ENCODE measurements at places on chromosomes 16 and 17.

- DNase-seq = no peak
Observed at GRCh38 chr16:14307059-14307526, 236.0 kb downstream of the MRTFB start.

GRCh38 chr17:65902831-65903522 is 289.0 kb downstream of the CEP112 start:
- DNase-seq = no peak

DNA sequence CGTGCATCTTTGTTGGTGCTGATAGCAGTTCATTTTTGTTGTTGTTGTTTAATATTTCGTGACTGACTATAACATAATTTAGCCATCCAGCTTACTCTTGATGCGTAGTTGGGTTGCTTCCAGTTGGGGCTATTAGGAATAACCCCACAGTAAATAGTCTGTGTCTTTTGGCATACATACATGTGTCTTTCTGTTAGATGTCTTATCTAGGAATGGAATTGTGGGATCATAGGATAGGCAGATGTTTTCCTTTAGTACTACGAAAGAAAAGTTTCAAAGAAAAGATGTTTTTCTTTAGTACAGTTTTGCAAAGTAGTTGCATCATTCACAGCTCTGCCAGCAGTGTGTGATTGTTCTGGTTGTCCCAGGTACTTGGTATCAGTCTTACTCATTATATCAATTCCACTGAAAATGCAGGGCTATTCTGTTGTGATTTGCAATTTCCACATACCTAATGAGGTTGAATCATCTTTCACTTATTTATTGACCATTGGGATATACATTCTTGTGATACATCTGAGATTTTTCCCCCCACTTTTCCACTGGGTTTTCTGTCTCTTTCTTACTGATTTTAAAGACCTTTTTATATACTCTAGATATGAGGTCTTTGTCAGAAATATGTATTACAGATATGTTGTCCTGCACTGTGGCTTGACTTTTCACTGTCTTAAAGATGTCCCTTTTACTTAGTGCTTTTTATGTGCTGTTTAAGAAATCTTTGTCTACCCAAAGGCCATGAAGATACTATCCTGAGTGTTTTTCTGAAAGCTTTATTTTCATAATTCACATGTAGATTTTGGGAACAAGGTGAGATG is 173.3 kb downstream of the MRTFB start:
- DNase-seq = no peak

- no peak for DNase-seq
Observed at GRCh38 chr16:8878523-8878911, 3.6 kb upstream of the LITAFD start.

DNA sequence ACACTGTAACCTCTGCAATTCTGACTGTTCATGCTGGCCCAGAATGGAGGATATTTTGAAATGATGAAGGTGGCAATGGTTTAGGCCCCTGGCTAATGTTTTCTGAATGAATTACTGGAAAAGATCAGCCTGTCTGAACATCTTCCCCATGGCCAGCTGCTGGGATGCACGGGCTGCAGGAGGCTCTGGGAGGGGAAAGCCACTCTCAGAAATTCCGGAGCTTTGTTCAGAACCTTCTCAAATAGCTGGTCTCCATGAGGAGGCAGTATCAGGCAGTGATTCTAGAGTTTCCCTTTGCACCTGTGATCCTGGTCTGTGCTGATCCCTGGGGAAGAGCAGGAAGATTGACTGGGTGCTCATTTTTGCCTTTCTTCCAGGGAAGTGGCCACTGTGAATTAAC is 5.0 kb downstream of the SLC6A2 start:
- no peak for DNase-seq

DNA sequence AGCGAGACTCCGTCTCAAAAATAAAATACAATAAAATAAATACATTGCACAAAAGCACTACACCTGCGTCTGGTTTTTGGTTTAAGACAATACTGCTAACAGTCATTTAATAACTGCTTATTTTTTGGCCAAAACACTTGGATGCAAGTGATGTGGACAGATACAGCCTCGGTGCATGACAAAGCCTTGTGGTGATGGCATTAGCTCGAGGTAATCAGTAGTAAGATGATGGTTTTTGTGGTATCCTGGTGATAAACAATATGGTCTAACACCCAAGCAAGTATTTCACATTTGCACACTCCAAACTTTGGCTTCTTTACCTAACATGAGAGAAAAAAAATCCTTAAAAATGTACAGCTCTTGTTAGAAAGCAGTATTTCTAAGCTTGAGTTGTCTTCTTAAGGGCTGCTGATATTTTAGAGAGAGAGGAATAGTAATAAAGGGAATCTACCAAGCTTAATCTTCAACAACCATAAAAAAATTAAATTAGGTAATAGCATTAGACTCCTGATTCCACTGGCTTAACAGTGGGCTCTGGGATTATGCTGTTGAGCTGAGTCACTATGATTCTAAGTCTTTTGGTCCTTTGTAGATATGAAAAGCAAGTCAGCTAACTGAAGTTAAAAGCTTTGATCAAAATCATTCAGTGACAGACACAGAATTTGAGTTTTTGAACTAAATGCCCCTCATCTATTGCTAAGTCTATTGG is 111.1 kb downstream of the VPS53 start:
- DNase-seq = no peak

DNA sequence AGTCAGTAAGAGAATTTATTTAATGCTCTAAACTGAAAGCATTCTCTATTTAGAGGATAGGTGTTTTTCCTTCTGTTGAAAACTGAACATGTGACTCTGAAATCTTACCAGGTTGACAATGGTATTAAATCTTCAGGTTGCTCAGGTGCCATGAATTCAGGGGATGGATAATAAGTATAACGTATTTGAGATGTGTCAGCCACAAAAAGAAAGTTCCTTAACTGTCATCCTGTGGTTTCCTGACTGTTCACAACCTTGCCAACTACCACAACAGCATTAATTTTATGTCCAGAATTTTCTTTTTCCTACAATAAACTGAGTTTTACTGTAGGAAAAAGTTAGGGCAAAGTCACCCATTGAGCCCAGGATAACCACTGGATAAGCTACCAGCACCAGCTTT is 243.3 kb upstream of the PSMD7 start:
- DNase-seq = no peak

DNA sequence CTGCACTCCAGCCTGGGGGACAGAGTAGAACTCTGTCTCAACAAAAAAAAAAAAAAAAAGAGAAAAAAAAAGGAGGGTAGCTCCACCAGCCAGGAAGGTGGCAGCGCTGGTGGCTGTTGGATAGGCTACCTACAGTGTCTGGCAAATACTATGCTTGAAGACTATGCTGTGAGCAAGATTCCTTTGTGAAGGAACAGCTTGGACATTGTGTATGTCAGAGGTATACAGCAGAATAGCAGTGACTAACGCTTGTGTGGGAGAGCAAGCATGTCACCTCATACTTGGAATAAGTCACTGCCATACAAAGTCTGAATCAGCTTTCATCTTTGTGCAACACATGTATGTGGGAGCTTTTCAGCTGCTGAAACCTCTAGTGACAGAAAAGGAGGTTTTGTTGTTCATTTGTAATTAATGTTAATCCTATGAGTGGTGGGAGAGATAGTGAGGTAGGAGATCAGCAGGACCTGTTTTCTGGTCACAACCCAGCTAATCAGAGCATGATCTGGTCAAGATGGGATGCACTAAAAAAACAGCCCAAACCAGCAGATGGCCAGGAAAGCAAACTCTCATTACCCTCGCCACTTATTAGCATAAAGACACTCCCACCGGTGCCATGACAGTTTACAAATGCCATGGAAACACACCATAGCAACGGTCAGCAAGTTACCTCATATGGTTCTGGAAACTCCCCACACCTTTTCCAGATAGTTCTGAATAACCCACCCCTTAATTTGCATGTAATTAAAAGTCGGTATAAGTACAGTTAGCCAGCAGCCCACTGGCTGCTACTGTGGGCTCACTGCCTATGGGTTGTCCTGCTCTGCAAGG is 6.8 kb upstream of the ITGAD start:
- DNase-seq = no peak

- DNase-seq = no peak
Observed at GRCh38 chr16:5502467-5502869, 404.9 kb upstream of the EEF2KMT start.

- no peak for DNase-seq
Observed at GRCh38 chr16:86242244-86243122, 267.8 kb upstream of the FOXF1 start.

DNA sequence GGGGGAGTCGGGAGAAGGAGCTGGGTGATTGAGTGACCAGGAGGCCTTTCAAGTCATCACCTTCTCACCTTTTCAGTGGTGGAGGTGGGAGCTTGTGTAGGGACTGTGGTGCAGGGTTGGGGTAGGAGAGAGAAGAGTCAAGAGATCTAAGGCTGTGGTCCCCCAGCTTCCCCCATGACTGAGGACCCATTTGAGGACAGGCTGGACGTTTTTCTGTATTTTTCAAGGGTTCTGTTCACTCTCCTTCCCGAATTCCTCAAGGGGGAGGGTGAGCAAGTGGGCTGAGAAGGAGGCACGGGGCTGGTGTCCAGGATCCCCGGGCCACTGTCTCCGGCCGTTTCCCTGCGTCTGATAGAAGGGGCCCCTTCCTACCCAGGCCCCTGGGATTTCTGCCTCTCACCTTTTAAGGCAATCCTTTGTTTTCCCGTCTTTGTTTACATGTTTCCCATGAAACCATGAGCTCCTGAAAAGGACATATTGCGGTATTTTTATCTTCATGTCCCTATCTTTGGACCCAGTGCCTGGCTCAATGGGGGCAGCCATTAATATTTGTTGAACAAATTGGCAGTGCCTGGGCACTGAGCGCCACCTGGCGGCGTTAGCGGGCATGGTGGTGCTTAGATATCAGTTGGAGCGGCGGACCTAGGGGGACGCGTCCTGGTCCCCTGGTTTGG is 9.2 kb upstream of the CD300A start:
- peak; percentile 53 for DNase-seq

DNA sequence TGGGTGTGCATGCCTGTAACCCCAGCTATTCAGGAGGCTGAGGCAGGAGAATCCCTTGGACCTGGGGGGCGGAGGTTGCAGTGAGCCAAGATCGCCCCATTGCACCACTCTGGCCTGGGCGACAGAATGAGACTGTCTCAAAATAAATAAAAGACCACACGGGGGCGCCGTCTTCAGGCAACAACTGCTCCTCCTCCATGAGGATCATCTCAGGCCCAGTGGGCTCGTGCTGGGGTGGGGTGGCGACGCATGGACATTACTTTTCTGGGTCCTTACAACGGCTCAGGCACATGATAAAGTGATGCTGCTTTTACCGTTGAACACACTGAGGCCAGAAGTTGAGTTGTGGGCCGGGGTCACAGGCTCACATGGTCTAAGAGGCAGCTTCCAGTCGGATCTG is 56.2 kb downstream of the PRMT7 start:
- peak; percentile 23 for DNase-seq

- DNase-seq = no peak
Observed at GRCh38 chr16:23855010-23855409, 19.2 kb downstream of the PRKCB start.

- no peak for DNase-seq
Observed at GRCh38 chr16:66455970-66456369, 28.9 kb downstream of the BEAN1 start.

DNA sequence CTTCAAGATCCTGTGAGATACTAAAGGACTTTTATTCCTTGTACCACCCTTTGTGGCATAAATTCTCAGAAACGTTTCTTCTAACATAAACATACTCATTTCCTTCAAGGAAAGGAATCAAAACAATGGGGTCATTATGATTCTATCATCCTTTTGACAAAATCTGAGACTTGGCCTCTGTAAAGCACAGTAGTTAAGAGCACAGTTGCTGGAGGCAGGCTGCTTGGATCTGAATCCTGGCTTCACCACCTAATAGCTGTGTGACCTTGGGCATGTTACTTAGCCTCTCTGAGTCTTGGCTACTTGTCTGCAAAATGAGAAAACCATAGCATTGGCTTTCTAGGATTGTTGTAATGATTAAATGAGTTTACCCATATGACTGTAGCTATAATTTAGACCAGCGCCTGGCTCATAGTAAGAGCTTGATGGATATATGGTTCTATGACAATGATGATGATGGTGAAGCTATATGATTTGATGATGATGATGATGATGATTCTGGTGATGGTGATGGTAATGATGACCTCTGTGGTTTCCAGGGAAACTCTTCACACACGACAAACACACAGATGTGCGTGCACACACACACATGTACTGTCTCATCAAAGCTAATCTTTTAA is 6.1 kb upstream of the KRT31 start:
- no peak for DNase-seq

DNA sequence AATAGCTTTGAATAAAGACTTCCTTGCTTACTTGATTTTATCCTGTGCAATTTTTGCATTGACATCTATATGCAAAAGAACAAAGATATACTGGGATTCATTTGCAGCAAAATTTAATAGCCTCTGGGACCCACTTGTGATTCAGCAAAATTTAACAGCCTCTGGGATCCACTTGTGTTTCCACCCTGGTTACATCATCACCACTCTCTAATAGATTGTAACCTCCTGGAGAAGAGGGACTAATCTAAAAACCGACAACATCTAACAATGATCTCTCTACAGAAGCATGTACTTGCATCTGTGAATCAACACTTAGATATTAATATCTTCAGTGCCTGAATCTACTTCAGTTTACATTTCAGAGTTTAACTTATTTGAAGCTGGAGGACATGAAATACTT is 202.0 kb upstream of the CPHXL start:
- DNase-seq = no peak

DNA sequence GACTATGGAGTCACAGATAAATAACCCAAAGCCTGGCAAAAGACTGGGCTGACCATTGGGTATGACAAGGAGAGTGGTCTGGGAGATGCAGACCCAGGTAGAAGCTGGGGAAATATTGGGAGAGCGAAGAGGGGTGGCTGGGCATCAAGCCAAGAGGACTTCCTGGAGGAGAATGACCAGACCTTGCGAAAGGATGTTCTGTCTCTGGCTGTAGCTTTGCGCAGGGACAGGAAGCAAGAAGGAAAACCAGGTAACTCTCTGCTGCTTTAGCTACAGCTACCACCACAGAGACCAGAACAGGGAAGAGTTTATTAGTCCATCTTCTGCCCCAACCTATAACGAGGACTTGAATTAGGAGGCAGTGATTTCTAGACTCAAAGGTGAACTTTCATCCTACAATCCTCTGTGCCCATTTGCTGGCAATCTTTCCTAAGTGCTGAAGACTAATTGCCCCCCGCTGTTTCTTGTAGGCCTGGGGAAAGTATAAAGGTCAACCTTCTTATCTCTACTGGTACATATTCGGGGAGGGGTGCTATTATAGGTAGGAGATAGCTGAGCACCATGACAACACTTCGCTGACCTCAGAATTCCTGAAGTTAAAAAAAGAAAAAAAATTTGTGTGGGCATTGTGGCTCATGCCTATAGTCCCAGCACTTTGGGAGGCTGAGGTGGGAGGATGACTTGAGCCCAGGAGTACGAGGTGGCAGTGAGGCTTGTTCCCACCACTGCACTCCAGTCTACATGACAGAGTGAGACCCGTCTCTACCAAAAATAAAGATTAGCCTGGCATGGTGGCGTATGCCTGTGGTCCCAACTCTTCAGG is 19.1 kb upstream of the KIFC3 start:
- DNase-seq = no peak

GRCh38 chr16:72286936-72287620 is 115.1 kb upstream of the PMFBP1 start:
- no peak for DNase-seq
